Stomach (tissue), 19 donors: ENCODE measurements at places on chromosomes 5 and 9. TPM values are rescaled to one million over a fixed set of nuclear protein-coding genes. Genes with fewer than 3 reads are reported as not detected.

The PDE4D gene
- polyA plus RNA-seq: 7.6 TPM

The SPAG8 gene
- polyA plus RNA-seq: 0.98 TPM

The FAM169A gene
- 0.35 TPM for polyA plus RNA-seq

The IFNK gene
- not detected for polyA plus RNA-seq

The NOXA1 gene
- 14.4 TPM for polyA plus RNA-seq

The GHR gene
- 2.3 TPM for polyA plus RNA-seq

The IFNA21 gene
- polyA plus RNA-seq: not detected

The PCDHGC5 gene
- polyA plus RNA-seq: 0.08 TPM

The C5orf52 gene
- polyA plus RNA-seq: not detected

DNA sequence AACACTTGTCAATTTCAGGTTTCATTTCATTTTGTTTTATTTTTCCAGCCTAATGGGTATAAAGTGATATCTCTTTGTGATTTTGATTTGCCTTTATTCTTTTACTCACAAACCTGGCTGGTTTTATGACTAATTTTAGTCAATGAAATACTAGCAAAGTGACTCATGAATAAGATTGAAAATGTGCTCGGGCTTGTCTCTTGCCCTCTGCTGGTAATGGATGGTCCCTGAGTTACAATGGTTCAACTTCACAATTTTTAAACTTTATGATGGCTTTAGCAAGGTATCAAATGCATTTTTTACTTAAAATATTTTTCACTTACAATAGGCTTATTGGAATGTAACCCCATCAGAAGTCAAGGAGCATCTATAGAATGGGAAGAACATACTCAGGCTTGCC lies 431.4 kb upstream of the CCNG1 start:
- DNase-seq: no peak

DNA sequence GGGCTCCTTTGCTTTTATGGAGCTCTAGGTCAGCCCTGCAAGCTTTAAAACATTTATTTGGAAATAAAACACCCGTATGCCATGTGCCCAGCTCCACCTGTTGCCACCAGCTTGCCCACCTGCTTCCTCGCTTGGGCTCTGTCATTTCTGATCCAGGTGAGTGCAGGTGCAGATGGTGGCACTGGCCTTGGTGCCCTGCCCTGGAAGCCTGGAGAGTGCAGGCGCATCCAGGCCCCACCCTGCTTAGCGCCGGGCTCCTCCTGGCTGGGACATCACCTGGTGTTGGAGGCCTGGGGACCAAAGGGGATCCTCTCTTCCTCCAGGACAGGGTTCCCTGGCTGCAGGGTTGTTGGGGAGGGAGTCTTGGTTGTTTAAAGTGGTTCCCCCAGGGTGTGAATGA lies 35.8 kb downstream of the WNK2 start:
- DNase-seq: no peak

DNA sequence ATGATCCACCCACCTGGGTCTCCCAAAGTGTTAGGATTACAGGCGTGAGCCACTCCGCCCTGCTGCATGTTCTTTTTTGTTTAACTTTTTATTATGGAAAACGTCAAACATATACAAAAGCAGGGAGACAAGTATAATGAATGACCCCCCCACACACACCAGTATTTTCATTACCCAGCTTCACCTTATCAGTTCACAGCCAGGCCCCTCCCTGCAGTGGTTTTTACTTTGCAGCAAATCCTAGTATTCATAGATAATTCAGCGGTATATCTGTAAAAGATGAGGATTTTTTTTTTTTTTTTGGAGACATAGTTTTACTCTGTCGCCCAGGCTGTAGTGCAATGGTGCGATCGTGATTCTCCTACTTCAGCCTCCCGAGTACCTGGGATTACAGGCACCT lies 2.3 kb downstream of the POMT1 start:
- no peak for DNase-seq

DNA sequence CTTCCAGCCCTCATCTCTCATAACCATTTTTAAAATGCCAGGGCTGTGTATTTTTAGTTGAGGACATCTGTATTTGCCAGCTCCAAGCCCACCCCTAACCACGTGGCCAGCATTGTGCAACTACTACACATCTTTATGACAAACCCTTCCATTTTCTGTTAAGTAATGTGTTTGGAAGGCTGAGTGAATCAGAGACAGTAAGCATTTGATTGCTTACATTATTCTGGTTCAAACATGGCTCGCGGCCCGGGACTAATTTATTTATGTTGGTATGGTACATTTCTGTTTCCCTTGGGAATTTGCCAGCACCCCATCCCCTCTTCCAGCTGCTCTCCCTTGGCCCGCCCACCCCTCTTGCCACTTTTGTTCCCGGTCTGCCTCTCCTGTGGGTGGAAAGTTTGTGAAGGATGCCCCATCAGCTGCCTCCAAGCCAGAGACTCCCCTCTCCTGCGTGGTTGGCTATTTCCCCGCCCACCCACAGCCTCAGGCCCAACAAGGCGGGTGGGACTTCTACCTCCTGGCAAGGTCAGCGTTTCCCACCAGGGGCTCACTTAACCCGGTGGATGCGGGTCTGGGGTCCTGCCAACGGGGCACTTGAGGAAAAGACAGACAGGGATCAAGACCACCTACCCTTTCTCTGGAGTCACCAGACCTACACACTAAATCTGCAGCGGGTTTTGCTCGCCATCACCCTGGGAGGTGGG lies 162.2 kb downstream of the HSD17B3 start:
- peak; percentile 84 for DNase-seq

DNA sequence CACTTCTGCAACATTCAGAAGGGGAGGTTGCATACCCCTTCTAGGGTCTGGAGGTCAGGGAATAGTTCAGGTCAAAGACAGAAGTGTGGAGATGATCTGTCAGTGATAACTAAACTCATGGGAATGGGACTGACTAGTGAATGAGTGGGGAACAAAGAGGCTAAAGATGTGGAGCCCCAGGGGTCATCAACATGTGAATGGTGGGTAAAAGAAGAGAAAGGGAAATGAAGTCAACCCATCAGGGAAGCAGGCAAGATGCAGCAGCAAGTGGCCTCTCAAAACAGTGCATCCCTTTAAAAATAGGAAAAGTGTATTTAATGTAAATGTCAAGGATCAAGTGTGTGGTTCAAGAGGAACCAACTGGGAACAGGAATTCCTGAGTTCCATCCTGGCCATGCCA lies 69.9 kb downstream of the PLPPR1 start:
- DNase-seq: no peak

- DNase-seq: no peak
These were observed 57.1 kb upstream of the GOLPH3 start for GRCh38 chr5:32231241-32231640.

DNA sequence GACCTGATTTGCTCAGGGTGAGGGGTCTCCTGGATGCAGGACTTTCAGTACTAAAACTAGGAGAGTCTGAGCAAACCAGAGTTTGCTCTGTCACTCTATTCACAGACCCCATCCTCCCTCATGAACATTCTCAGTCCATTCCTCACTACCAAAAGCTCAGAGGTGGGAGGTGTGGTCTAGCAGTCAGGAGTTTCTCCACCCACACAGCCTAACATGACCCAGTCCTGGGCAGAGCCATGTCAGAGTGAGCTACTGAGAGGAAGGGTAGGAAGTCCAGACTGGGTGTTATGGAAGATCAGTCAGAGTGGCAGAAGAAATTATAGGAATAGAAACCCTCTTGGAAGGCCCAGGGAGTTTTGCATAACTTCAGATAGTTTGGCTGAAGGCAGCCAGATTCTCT lies 113.3 kb upstream of the GRAMD2B start:
- DNase-seq: no peak

DNA sequence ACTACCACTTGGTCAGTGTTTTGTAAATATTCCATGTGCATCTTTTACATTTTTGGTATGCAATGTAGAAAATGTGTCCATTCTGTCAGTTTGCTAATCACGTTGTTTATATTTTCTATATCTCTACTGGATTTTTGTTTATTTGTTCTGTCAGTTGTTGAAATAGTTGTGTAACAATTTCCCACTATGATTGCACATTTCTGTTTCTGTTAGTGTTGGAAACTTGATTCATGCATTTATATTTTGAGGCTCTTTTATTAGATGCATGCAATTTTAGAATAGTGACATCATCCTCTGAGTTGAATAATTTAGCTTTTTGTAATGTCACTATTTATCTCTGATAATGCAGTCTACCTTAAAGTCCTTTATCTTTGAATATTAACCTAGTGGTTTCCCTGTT lies 25.8 kb upstream of the LECT2 start:
- no peak for DNase-seq

DNA sequence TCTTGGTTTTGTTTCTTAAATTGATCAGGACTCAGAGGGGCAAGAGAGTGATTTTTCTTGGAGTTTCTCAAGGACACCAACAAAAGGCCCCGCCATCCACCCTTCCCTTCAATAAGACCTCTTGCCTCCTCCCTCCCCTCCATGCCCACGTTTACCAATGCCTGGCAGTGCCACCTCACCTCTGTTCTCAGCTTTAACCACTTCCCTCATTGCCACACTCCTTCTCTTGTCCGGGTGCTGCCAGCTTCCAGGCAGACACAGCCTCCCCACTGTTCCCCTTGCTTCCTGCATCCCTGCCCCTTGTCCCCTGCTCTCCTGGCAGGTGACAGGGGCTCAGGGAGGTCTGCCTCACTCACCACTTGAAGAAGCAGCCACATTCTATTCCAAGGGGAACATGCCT lies 90.8 kb downstream of the LHX2 start:
- DNase-seq: no peak

- DNase-seq: no peak
These were observed 273.5 kb upstream of the PTGER4 start for GRCh38 chr5:40405996-40406740.

- no peak for DNase-seq
These were observed 252.4 kb downstream of the ARRDC3 start for GRCh38 chr5:91130759-91131158.

DNA sequence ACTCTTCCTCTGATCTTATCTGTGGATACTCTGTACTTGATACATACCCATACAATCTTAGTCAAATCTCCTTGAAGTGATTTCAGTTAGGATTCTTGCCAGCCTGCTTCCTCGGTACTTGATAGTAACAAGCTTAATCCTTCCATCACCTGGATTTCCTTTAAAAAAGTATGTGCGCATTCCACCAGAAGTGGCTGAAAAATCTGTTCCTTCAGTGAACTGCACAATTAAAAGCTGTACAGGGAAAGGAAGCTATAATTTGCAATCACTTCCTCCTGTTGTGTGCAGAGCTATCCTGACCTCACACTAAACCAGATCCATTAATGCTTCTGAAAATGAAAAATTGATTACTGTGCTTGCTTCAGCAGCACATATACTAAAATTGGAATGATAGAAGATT lies 47.3 kb downstream of the PWWP2A start:
- DNase-seq: no peak

DNA sequence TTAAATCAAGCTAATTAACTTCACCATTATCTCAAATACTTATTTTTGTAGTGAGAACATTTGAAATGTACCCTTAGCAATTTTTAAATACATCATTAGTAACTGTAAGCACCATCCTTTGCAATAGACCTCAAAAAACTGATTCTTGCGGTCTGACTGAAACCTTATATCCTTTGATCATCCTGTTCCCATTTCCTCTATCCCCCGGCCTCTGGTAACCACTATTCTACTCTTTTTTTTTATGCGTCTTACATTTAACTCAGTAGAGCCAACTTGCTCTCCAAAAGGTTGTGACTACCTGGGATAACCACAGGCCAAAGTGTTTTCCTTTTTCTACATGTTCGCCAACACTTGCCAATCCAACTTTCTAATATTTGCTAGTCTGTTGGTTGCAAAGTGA lies 106.1 kb downstream of the IRX1 start:
- DNase-seq: no peak

- no peak for DNase-seq
These were observed 24.9 kb downstream of the GSN start for GRCh38 chr9:121292801-121293241.

- DNase-seq: no peak
These were observed 88.8 kb upstream of the SPOCK1 start for GRCh38 chr5:137587919-137588318.
